Ascending aorta (tissue), 2 donors: ENCODE measurements at places on chromosomes 1 and 21.

GRCh38 chr1:210855440-210855839 lies 278.5 kb downstream of the KCNH1 start:
- no peak for DNase-seq

- no peak for DNase-seq
Measured at GRCh38 chr1:56509713-56510641, 69.4 kb downstream of the PLPP3 start.

DNA sequence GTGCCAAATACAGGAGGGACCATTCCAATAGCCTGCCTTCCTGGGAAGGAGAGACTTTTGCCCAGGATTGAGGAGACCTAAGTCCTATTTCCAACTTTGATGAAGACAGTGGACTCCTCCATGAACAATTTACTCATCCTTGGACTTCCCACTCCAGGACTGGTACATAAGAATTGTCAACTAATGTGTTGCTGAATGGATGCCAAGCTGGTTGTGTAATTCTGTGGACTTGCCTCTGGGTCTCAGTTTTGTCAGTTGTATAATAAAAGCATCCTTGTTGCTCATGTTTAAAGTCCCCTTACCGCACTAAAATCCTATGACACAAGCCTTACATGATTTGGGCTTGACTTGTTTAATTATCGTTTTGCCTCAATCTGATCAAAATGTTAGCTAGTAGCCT lies 13.2 kb upstream of the ZP4 start:
- no peak for DNase-seq

- no peak for DNase-seq
Measured at GRCh38 chr1:43225168-43225567, 44.6 kb upstream of the TMEM125 start.

GRCh38 chr1:153682730-153683129 lies 4.2 kb downstream of the NPR1 start:
- no peak for DNase-seq

DNA sequence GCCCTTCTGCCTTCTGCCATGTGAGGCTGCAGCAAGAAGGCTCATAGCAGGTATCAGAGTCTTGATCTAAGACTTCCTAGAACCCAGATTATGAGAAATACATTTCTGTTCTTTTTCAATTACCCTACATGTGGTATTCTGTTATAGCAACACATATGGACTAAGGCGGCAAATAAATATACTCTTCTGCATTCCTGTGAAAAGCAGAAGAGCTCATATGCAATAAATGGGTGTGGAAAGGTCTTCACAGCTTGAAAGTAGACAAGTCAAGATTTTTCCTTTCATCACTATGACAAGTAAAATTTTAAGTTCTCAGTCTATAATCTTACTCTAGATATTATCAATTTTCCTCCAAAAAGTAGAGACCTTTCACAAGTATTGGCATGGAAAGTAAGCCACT lies 36.6 kb downstream of the TNFSF18 start:
- no peak for DNase-seq

DNA sequence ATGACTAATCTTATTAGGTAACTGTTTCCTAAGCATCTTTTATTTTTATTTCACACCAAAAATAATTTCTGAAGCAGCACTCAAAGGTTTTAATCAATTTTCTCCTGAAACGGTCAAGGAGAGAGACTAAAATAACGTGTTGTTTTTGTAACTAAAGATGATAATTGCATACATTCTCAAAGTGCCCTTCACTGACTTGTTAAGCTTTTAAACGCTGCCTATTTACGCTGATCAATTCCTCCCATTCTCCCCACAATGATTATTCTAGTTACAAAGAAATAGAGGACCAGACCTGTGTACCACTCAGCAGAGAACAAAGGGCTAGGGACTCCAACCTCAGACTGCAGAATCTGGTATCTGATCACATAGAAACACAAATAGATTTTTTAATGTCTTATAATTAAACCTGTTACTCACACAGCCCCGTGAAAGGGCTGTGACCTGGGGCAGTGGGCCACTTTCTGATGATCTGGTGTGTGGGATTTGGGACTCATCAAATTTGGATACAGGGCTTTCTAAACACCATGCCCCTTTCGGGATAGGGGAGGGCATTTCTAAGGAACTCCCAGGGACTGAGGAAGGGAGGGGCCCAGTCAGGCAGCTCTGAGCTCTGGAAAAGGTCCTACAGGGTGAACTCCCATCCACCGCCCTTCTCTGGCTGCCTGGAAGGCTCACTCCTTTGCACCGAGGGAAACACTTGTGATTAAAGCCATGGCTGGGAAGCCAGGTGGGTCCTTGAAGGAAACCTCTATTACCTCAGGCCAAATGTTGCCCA lies 65.2 kb downstream of the BCAR3 start:
- DNase-seq = peak; percentile 80

DNA sequence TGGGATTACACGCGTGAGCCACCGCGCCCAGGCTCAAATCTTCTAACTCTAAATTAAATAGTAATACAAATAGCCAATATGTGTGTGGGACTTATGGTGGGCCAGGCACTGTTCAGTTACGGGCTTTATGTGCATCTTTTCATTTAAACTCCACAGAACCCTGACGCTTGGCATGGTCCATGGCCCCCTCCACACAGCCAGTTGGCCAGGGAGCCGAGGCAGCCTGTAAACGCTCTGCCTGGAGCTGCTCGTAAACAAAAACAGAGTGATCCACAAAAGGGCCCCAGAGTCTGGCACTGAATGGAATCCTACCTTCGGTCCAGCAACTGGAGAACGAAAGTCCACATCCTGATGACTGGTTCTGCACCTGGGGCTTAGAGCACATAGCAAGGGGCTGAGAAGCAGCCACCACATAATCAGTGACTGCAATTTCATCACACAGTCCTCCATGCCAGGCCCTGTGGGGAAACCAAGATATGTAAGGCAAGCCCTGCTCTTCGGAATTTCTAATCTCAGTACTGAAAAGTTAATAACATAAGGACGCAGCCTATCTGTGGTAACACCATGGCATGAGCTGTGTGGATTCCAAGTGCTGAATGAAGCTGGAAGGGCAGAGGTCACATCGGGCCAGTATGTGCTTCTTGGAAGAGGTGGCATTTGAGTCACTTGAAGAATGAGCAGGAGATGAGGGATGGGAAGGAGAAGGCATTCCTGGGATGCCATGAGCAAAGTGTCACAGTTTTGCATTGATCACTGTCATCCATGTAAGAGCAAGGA lies 13.5 kb upstream of the ADAMTSL4 start:
- no peak for DNase-seq

GRCh38 chr1:235502601-235503402 lies 1.4 kb downstream of the B3GALNT2 start:
- no peak for DNase-seq

- DNase-seq = no peak
Measured at GRCh38 chr1:104380003-104380402, 630.3 kb downstream of the AMY1C start.

GRCh38 chr21:17793246-17794123 lies 25.7 kb downstream of the C21orf91 start:
- no peak for DNase-seq

GRCh38 chr1:206859082-206859521 lies 6.3 kb upstream of the IL20 start:
- DNase-seq = no peak

DNA sequence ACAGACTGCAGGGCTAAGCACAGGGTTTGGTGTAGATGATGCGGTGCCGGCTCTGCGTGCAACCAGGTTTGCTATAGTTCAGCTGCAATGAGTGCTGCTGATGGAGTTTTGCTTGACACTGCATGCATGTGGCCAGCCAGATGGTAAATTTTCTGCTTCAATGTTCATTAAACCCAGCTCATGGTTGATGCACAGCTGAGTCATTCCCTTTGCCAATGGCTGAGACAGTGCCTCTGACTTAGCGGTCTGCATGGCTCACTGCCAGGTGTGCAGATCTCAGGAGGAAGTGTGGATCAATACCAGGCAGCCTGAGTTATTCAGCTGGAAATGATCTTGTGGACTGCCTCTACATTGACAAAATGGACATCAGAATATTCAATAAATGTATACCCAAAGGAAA lies 172.7 kb upstream of the ZP4 start:
- DNase-seq = no peak

- DNase-seq = no peak
Measured at GRCh38 chr1:243529512-243529911, 273.7 kb downstream of the SDCCAG8 start.

DNA sequence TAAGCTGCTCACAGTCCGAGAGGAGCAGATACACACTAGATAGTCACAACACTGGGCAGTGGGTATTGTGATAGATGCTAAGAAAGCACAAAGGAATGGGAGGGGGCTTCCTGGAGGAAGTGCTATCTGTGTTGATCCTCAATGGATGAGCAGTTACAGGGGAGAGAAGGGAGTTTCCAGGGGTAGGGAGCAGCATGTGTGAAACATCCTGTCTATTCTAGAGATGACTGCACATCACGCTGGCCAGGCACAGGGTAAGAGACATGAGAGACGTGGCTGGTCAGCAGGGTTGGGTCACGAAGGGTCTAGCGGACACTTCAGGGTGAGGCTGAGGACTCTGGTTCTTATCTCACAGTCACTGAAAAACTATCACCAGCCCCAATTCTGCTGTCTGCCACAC lies 235.2 kb downstream of the TRABD2B start:
- DNase-seq = no peak

DNA sequence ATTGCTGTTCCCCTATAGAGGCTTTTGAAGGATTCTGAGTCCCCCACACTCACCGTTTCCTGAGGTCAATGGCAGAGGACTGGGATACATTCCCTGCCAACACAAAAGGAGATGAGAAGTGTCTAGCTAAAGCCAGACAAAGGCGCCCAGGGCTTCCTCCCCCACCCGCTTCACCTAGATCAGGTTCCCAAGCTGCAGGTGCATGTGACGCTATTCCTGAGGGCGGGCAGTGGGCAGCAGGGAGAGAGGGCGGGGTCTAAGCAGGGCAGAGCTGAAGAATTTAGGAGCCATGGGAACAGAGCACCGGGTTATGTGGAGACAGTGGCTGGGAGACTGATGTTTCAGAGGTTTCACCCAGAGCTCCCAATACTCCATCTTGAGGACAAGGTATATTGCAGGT lies 6.0 kb upstream of the ARHGEF2 start:
- no peak for DNase-seq

- no peak for DNase-seq
Measured at GRCh38 chr21:43590194-43590593, 69.1 kb downstream of the HSF2BP start.

DNA sequence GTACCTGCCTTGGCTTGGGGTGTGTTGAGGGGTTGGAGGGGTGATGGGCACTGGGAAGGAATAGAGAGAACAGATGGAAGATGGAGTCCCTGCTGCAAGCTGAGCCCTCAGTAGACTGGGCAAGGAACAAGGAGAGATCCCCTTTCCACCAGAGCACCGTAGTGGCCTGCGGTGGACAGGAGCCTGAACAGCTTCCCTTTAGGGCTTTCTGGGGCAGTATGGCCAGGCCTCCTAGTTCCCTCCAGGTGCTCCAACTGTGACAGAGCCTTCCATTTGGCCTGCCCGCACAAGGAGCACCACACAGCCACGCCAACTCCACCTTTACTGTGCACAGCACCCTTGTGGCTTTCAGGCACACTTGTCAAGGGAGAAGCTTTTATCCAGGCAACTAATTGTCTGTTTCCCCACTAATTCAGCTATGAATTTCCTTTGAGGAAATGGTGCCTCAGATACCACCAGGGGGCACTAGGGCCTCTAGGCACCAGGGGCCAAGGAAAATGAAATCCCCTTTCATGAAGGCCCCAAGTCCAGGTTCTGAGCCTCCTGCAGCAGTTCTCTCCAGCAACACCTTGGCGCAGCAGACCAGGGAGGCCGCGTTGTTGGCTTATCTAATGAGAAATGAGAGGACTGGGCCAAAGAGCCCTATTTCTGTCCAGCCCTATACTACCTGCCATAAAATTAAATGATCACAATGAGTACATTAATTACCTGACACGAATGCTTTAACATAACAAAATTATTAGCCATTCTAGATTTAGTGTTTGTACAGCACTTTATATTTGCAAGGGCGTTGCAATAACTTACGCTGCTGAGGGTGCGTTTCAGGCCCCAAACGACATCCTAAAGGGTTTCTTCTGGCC lies 23.1 kb upstream of the ERI3 start:
- no peak for DNase-seq

DNA sequence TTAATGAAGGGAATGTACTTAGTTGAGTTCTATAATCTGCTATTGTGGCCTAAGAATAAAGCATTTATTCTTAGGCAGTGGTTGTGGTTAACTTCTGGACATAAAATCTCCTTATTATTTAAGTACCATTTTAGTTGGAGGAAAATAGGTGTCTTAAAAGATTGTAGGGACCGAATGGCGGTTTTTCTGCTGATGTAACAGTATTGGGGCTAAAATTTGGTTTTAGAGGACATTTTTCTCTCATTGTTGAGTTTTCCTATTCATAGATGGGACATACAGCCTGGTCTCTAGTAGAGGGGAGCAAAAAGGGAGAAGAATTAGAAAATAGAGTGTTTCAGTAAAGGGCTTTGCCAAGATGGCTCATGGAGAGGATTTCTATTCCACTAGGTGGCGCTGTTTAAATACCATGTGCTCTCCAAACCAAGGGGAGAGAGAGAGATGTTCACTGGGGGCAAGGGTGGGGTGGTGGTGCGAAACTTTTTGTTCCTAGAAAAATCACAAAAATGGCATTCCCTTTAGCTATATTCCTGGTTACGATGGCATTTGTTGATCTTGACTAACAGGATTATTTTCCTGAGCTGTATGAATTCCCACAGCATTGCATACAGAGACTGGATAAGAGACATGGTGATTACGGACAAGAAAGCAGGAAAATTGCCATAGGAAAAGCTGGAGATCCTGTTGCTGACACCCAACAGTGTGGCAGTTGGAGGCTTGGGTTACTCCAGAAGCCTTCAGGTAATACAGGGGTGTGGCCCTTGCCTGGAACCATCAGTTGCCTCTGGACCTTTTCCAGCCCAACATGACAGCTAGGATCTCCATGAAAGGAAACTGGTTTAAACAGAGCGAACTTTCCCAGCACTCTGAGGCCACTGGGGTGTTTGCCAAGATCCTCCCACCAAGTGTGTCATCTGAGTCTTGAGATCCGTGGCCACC lies 18.2 kb upstream of the FCGR2A start:
- DNase-seq = peak; percentile 70

- DNase-seq = no peak
Measured at GRCh38 chr1:181038399-181038873, 4.7 kb downstream of the MR1 start.

- DNase-seq = no peak
Measured at GRCh38 chr1:117061986-117062415, 1.9 kb downstream of the TTF2 start.

DNA sequence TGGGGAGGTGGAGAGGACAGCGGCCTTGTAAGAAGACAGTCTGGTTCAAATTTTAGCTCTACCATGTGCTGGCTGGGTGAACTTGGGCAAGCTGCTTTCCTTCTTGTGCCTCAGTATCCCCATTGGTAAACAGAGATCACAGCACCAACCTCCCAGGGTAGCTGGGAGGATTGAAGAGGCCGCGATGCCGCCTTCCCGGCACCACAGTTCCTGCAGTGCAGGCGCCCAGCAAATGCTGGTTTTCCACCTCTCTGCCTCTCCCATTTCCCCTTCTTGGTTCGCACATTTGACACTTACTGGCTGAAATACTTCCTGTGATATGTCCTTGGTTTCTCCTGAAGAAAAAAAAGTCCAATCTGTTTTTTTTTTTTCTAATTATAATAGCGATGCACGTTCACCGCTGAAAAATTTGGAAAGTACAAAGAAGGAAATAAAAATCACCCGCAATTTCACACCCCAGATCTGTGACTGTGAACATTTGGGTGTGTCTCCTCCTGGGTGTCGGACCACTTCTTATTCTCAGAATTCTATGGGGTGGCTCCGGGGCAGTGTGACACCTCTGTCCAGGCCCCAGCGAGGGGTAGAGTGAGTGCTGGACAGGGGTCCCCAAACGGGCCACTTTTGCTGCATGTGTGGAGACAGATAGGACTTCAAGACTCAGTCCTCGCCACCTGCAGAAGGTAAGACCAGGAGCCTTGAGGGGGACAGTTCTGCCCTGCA lies 73.1 kb downstream of the RUNX3 start:
- DNase-seq = no peak

GRCh38 chr1:85448358-85448757 lies 16.6 kb downstream of the DDAH1 start:
- no peak for DNase-seq
